ENCODE measurements at places on chromosomes 16 and 17. TPM values are rescaled to one million over a fixed set of nuclear protein-coding genes. Genes with fewer than 3 reads are reported as not detected.

The HS3ST6 gene
- polyA plus RNA-seq: not detected

The NPIPB9 gene
- polyA plus RNA-seq: 1.1 TPM

The CTRB1 gene
- polyA plus RNA-seq: 23,150 TPM

The KRT33B gene
- polyA plus RNA-seq: not detected

The SLC12A3 gene
- polyA plus RNA-seq: 0.04 TPM

The MFAP4 gene
- polyA plus RNA-seq: 9.9 TPM

The ATP2A1 gene
- 0.84 TPM for polyA plus RNA-seq

The RAB11FIP4 gene
- polyA plus RNA-seq: 6.5 TPM

The KRT33A gene
- polyA plus RNA-seq: not detected

The GNG13 gene
- polyA plus RNA-seq: not detected

The SKAP1 gene
- polyA plus RNA-seq: 2.9 TPM

The ZNF423 gene
- 0.61 TPM for polyA plus RNA-seq

The SLFN13 gene
- 1.7 TPM for polyA plus RNA-seq

The NPIPB8 gene
- polyA plus RNA-seq: not detected

The LRRC37A gene
- polyA plus RNA-seq: 1.1 TPM

The TOP2A gene
- 0.76 TPM for polyA plus RNA-seq

The CEP131 gene
- 22.8 TPM for polyA plus RNA-seq

The HOXB3 gene
- polyA plus RNA-seq: 3.3 TPM

The TPSD1 gene
- polyA plus RNA-seq: 0.26 TPM

The PRSS21 gene
- polyA plus RNA-seq: 0.59 TPM

The BRD7 gene
- 34.2 TPM for polyA plus RNA-seq

The HLF gene
- polyA plus RNA-seq: 4.4 TPM

The ABCC11 gene
- polyA plus RNA-seq: 0.19 TPM

The ABCA9 gene
- polyA plus RNA-seq: 1.7 TPM

The TMEM100 gene
- 4.1 TPM for polyA plus RNA-seq

Data from pancreas (tissue), 10 donors.